Nucleus accumbens (tissue), 56 donors: ENCODE measurements at places on chromosomes 12 and 14.

DNA sequence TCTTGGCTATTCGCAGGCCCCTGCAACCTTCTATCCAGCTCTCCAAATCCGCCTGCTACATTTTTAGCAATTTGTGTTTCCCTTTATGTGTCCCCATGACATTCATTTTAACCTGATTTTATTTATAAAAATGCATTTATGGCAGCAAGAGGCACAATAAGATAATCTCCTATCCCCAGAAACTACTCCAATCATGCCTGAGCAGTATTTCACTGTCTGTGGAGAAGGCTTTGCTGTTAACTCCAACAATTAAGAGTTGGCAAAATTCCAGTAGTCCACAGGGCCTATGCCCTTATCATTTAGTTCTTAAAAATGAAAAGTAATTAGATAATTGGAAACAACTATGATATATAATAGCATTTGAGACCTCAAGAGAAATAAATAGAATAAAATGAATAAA is 462.4 kb downstream of the TRHDE start:
- no peak for DNase-seq

DNA sequence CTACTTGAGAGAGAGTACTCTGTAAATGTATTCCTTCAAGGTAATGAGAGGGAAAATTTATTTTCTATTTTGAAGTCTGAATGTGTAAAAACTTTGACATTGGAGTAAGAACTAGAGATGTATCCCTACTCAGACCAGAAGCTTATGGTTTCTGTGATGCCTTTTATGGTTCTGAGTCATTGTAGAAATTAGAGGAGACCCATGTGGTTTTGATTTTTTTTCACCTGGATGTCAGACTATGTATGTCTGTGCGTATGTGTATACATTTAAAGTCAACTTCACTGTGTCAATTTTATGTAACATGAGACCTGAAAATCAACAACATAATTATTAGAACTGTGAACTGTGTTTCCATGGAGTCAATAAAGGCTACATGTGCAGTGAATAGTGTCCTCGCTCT is 302.0 kb downstream of the TRHDE start:
- DNase-seq = no peak

DNA sequence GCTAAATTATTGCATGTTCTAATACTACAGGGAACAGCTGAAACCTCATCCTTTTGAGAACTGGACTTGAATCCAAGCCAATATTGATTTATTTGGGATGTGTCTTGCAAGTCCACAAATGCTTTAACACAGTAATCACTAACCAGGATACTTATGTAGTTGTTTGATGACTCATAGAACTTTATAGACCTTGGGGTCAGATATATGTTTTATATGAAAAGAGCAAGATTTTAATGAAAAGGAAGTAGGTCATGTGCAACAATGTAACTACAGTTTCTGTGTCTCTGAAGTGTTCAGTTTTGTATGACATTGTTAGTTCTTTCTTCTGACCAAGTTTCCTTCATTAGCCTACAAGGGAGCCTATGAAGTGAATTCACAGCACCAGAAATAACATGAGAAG is 352.0 kb downstream of the ZFP36L1 start:
- DNase-seq = no peak

DNA sequence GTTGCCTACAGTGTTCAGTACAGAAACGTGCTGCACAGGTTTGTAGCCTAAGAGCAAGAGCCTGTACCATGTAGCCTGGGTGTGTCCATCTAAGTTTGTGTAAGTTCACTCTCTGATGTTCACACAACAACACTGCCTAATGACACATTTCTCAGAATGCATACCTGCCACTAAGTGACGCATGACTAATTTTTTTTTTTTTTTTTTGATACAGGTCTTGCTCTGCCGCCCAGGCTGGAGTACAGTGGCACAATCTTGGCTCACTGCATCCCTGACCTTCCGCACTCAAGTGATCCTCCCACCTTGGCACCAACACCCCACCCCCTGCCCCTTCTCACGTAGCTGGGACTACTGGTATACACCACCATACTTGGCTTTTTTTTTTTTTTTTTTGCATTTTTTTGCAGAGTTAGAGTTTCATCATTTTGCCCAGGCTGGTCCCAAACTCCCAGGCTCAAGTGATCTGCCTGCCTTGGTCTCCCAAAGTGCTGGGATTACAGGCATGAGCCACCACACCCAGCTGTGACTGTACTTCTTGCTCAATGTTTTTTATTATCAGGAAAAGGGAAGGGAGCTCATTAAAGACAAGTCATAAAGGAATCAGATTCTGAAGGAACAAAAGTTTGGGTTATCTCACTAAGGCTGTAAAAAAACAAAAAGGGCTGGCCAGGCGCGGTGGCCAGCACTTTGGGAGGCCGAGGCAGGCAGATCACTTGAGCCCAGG is 10.0 kb upstream of the CDC42BPB start:
- DNase-seq = no peak

DNA sequence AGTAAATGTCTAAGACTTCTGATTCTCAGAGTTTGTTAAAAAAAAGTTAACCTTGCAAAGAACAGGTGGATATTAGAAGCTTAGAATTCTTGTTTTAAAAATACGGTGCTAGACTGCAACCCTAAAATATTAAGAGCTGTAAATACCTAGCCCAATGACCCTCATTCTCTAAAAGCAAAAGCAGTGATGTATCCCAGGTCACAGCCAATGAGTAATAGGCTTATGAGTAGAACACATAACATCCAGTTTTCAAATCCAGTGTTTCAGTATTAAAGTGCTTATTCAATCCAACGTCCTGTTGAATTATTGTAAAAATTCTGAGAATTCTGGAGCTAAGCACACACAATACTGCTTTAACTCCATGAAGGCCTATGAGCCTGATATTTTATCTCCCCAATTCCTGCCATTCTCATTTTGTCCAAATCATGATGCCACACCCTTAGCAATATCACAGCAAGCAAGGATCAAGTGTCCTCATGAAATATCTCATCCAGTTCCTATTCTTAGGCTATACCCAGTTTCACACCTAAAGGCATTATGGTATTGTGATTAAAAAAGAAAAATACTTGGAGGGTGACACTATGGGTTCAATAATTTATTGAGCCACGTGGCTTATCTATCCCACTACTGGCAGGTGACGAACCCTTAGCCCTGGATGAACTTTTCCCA is 15.3 kb upstream of the ARID4A start:
- DNase-seq = no peak

GRCh38 chr14:95460647-95461478 is 55.6 kb downstream of the SYNE3 start:
- peak; percentile 81 for DNase-seq

- DNase-seq = no peak
Measured at GRCh38 chr14:34104489-34105397, 153.9 kb upstream of the EGLN3 start.

GRCh38 chr12:51896236-51896635 is 8.3 kb downstream of the ANKRD33 start:
- DNase-seq = no peak

DNA sequence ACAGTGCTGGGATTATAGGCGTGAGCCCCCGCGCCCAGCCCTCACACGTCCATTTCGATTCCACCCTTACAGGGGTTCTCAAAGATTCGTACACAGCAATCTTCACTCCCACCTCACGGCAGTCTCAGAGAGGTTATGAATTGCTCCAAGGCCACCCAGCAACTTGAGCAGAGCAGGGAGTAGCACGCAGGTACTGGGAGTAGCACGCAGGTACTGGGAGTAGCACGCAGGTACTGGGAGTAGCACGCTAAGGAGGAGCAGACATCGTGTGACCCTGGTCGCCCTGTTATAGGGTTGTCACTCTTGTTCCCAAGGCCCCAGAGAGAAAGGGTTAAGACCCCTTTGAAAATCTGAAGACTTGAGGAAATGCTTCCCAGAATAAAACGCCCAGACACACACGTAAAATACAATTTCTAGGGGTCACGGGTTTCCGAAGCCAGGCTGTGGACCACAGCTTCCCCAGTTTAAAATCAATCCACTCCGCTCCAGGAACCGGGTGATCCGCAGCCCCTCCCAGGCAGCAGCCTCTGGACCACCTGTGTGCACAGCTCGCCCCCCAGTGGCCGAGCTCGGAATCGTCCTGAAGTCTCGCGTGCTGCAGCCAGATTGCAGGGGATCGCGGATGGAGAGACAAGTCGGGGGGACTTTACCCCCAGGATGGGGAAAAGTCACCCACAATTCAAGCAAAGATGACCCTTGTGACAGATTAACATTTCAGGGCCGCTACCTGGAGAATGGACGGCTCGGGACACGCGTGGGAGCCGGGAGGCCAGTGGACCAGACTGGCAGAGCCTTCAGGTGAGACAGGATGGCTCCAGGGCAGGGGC is 92.0 kb downstream of the SCARB1 start:
- no peak for DNase-seq

DNA sequence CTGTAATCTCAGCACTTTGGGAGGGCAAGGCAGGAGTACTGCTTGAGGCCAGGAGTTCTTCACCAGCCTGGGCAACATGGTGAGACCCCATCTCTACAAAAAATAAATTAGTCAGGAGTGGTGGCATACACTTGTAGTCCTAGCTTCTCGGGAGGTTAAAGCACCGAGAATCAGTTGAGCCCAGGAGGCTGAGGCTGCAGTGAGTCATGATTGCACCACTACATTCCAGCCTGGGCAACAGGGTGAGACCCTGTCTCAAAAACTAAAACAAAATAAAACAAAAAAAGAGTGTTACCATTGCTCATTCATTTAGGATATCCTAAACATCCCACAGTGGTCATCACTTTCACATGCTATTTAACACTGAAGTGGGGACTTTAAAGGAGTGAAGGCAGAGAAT is 7.8 kb downstream of the NEK9 start:
- no peak for DNase-seq

GRCh38 chr12:17793854-17794253 is 296.1 kb downstream of the RERGL start:
- DNase-seq = no peak

GRCh38 chr14:85186082-85186481 is 343.9 kb upstream of the FLRT2 start:
- DNase-seq = no peak

GRCh38 chr14:37673439-37673838 is 78.0 kb downstream of the TTC6 start:
- no peak for DNase-seq

DNA sequence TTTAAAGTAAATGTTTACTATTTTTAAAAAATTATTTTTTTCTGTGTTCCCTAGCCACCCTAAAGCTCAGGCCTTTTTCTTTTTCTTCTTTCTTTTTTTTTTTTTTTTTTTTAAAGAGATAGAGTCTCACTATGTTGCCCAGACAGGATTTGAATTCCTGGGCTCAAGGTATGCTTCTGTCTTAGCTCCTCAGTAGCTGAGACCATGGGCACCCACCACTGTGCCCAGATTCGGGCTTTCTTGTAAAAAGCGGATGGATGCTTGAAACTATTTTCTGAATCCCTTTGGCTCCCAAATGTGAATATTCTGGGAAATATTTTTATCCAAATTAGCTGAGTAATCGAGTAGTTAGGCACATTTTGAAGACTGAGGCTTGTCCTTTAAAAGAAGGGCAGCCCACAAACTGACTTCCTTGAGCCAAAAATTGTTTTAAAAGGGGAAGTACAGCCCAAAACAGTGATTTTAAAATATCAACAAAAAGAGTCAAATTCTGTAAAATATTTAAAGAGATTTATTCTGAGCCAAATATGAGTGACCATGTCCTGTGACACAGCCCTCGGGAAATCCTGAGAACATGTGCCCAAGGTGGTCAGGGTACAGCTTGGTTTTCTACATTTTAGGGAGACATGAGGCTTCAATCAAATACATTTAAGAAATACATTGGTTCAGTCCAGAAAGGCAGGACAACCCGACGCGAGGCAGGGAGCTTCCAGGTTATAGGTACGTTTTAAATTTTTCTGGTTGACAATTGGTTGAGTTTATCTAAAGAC is 28.8 kb upstream of the HIGD1C start:
- DNase-seq = no peak

GRCh38 chr12:8596561-8596960 is 16.1 kb downstream of the AICDA start:
- DNase-seq = no peak

DNA sequence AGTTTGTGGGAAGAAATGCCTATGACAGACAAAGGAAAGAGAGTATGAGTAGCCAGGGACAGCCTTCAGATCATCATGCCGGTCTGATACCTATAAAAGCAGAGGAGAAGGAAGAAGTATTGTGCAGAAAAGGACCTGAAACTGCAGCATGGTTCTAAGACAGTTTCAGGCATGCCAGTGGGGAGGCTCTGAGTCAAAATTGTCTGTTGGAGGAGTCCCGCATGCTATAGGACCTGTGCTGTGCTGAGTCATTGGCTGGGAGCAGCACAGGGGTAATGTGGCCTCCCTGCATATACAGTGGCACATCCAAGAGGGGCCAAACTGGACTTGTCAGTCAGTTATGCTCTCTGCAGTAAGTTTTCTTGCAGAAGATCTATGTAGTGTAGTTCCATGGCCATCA is 40.7 kb downstream of the NEUROD4 start:
- DNase-seq = no peak

GRCh38 chr12:51847643-51848325 is 734 bp downstream of the FIGNL2 start:
- no peak for DNase-seq

DNA sequence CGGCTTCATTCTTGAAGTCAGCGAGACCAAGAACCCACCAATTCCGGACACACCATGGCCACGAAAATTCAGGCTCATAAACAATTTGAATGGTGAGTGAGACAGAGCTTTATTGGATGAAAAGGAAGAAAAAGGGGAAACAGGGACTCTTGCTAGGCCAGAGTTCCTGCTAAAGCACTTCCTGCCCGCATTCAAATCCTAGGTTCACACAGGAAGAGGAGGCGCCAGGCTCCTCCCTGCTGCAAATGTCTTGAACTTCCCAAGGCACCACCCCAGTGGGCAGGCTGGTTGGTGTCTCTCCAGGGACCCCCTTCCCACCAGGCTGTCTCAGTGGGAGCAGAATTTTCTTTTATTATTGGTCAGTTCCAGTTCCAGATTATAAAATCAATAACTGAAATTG is 121.2 kb downstream of the FSCB start:
- DNase-seq = no peak

GRCh38 chr12:89909753-89910152 is 201.1 kb upstream of the ATP2B1 start:
- DNase-seq = no peak

- DNase-seq = no peak
Measured at GRCh38 chr14:67618617-67619063, 1.1 kb upstream of the ARG2 start.

DNA sequence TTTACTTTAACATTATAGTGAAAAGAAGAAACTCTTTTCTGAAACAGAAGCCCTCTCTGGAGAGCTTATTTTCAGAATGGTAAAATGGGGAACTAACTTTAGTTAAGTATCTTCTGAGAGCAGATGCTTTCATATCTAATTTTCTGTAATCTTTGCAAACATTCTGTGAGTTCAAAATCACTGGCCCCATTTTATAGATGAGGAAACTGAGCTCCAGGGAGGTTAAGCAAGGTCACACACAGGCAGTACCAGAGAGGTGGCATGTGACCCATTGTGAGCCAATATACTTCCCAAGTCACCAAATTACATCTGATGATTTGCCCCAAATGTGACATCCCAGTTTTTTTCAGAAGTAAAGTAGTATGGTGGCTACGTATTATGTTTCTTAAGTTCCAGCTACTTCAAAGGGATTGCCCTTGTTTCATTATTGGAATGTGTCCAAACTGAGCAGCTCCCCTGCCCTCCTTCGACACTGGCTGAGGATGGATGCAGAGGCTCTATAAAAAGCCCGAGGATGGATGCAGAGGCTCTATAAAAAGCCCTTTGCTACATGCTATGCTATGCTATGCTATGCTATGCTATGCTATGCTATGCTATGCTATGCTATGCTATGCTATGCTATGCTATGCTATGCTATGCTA is 36.2 kb upstream of the NUDT4 start:
- no peak for DNase-seq

- DNase-seq = no peak
Measured at GRCh38 chr12:107360482-107360881, 267.1 kb upstream of the CRY1 start.

- DNase-seq = no peak
Measured at GRCh38 chr14:69803753-69804152, 6.7 kb upstream of the SLC10A1 start.
